ENCODE measurements at places on chromosomes 11 and 22.
A peak's percentile ranks its signal among the peaks of the same experiment; 100 is the strongest.

DNA sequence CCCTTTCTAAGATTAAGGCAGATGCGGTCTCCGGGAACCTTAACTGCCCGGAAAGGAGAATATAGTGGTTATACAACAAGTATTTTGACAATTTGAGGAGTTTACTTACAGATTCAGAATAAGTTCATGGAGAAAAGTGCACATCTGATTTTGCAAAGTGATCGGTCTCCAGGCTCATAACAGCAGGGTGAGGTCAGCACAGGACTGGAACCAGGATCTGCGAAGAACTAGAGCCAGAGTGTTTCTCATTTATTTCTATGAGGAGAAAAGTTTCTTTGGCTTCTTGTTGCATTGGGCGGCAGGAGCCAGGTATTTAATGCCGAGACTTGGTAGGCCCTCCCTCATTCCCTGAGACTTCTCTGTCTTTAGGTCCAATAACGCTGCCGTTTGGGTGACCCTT lies 3.7 kb downstream of the ADAMTS15 start:
- H3K36me3 ChIP-seq = no peaks in the 10 kb centered on the region
- DNase-seq = no peak
- H3K4me1 ChIP-seq = no peaks in the 10 kb centered on the region
- H3K4me3 ChIP-seq = no peak overlapping the region
- H3K27ac ChIP-seq = no peak overlapping the region

DNA sequence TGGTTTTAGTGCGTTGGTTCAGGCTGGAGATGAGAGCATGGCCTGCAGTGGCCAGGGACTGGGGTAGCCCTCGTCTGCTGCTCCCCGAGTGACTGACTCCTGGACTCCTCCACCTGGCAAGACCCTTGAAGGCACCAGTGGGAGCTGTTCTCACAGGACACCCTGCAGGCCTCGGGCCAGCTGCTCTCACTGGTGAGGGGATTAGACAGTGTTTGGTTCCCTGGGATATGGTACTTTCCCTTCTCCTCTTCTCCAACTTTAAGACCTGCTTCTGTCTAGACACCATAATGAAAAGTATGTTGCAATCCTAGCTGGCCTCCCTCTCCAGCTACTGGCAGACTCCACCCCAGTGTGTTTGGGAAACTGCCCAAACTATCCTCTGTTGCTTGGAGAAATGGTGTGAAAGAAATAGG lies 168.8 kb upstream of the CADM1 start:
- no peak overlapping the region for H3K27ac ChIP-seq
- no peaks in the 10 kb centered on the region for H3K36me3 ChIP-seq
- H3K27me3 ChIP-seq = no peaks in the 10 kb centered on the region
- H3K4me1 ChIP-seq = peaks cover 9% of the 10 kb centered on the region

DNA sequence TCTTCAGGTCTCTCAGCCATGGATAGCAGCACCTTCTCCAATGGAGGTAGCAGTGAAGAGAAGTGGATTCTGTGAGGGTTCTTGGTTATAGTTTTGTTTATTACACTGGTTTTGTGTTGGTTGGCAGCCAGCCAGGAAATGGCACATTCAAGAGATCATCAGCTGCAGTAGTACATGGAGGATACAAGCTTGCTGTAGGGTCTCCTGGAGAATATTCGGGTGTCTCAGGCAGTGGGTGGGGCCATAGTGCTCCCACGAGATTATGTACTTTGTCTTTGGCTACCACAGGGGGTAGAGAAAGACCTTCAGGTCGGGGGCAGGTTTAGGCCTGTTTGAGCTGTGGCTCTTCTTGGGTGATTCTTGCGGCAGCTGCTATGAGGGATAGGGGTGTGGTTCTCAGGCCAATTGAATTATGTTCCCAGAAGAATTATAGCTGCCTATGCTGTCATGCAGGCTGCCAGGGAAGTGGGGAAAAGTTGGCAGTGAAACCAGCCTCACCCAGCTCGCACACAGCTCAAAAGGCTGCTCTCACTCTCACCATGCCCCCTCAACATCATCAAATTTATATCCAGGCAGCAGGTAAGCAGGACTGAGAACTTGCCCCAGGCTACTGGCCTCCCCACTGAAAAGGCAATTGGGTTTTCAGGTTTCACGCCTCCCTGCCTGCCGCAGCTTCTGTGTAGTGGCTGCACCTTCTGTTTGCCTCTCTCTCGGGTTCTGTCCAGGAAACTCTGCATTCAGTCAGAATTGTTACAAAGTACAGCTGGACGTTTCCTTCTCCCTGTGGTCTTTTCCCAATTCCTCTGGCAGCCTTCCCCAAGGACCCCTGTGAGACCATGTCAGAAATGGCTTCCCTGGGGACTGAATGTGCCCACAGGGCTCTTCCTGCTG lies 435.5 kb downstream of the LUZP2 start:
- no peak overlapping the region for H3K4me3 ChIP-seq
- DNase-seq = no peak
- H3K4me1 ChIP-seq = no peaks in the 10 kb centered on the region
- no peaks in the 10 kb centered on the region for H3K36me3 ChIP-seq

DNA sequence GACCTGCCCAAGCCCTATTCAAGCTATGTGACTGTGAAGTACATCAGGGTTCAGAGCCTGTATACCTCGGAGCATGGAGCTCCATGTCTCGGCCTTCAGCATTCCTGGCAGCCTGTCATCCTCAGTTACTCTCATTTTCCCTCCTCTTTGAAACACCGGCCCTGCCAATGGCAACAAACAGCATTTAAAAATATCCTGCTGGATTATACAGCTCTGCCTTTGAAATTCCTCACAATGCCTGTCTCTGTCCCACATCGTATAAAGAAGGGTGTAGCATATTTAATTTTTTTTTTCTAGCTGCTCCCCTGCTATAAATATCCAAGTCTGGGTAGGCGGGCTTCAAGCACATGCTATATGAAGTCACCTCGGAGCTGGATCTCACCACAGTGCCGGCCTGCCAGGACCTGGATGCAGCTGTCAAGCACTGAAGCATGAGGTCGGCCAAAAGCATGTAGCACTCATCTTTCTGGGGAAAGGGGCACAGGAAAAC lies 11.8 kb downstream of the ABTB2 start:
- H3K36me3 ChIP-seq = no peaks in the 10 kb centered on the region
- no peaks in the 10 kb centered on the region for H3K27me3 ChIP-seq
- H3K4me3 ChIP-seq = no peak overlapping the region
- H3K4me1 ChIP-seq = peaks cover 22% of the 10 kb centered on the region
- no peak overlapping the region for H3K27ac ChIP-seq

DNA sequence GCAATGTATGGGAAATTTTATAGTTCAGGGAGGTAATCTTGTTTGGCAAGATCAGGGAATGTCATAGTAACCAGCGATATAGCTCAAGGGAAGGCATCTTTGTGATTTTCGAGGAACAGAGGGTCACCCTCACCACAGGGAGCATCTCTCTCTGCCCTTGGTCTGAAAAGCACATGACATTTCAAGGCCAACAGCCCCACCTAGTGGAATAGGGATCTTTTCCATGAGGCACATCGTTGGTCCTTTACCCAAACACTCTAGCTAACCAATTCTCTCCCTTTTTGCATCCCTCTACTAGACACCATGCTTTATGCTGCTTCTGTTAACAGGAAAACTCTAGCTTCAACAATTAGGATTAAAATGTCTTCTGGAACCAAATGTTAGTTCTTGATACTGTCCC lies 179.0 kb downstream of the GRM5 start:
- H3K36me3 ChIP-seq = no peaks in the 10 kb centered on the region
- no peak overlapping the region for H3K4me3 ChIP-seq
- no peaks in the 10 kb centered on the region for H3K4me1 ChIP-seq

DNA sequence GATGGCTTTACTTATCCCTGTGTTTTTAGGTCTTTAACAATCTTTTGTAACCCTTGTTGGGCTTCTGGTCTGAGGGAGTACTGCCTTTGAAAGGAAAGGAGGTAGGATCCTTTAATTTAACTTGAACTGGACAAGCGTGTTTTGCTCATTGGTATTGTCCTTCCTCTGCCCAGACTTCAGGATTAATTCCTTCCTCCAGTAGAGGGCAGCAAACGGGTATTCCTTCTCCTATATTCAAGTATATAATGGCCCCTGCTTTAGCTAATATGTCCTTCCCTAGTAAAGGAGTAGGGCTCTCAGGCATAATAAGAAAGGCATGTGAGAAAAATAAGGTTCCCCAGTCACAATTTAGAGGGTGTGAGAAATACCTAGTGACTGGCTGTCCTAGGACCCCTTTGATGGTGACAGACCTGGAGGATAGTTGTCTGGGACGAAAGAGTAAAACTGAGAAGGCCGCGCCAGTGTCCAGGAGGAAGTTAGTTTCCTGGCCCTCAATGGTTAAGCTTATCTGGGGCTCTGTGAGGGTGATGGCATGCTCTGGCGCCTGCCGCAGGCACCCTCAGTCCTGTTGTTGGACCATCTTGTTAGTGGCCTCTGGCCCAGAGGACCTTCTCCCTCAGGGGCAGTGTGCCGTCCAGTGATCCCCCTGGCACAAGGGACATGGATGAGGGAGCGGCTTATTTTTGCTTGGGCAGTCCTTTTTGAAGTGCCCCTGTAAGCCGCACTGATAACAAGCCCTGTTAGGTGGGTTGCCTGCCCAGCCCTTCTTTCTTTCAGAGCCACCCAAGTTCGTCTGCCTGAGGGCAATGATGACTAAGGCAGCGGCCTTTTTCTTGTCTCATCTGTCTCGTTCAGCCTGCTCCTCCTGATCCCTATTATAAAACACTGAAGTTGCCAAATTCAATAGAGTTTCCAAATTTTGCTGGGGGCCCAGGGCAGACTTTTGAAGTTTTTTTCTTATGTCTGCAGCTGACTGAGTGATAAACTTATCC lies 51.8 kb downstream of the C11orf71 start:
- peak; percentile 50 for DNase-seq
- no peaks in the 10 kb centered on the region for H3K27me3 ChIP-seq
- peaks cover 7% of the 10 kb centered on the region for H3K4me1 ChIP-seq
- H3K36me3 ChIP-seq = no peaks in the 10 kb centered on the region
- H3K4me3 ChIP-seq = no peak overlapping the region
- no peak overlapping the region for H3K27ac ChIP-seq

DNA sequence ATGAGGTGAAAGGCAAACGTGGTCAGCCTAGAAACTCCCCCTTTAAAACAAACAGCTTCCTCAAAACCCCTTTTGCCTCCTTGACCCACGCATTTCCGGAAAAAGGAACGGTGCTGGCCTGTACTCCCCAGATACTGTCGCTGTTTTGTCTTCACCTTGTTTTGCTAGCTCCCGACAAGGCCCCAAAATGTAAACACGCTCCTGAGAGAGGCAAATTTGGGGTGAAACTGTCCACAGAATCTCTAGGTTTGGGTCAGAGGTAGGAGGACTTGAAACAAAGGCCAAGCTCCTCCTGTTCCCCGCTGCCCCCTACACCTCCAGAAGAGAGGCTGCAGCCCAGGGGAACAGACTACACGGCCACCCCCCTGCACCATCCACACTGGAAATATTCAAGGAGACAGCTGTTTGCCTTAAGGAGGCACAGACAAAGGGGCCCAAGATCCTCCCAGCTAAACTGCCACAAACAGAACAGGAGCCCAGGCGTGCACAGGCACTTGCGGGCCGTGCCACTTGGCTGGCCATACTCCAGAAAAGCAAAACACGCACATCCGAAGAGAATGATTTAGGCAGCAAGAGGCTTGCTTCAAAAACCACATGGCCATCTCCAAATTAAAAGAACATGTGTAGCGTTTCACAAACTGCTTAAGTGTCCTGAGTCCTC lies 160.5 kb upstream of the GRK3 start:
- peaks cover 44% of the 10 kb centered on the region for H3K4me1 ChIP-seq
- H3K4me3 ChIP-seq = peak overlapping the region; percentile 86
- no peak for DNase-seq

GRCh38 chr11:128735935-128736605 lies 42.2 kb downstream of the FLI1 start:
- peaks cover 99% of the 10 kb centered on the region for H3K4me1 ChIP-seq
- no peak for DNase-seq
- H3K36me3 ChIP-seq = no peaks in the 10 kb centered on the region

GRCh38 chr11:122807731-122808477 lies 30.4 kb upstream of the CRTAM start:
- no peak overlapping the region for H3K4me3 ChIP-seq
- DNase-seq = no peak
- H3K27ac ChIP-seq = no peak overlapping the region
- H3K27me3 ChIP-seq = no peaks in the 10 kb centered on the region
- no peaks in the 10 kb centered on the region for H3K4me1 ChIP-seq
- H3K36me3 ChIP-seq = peaks cover 88% of the 10 kb centered on the region

DNA sequence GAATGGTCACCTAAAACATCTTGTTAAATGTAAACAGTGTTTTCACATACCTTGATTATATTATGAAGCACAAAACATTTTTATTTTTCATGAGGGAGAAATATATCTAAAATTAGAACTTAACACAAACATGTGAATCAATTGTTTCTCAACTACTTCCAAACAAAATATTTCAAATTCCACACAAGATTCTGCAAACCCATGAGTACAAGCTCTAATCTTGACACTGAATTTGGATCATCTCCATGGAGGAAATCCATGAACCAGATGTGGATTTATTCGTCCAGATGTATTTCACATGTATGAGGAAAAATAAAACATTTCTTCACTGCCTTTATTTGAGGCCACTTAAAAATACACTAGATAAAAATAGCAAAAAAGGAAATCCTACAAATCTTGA lies 184.2 kb downstream of the SBF2 start:
- H3K27me3 ChIP-seq = no peaks in the 10 kb centered on the region
- DNase-seq = no peak
- H3K27ac ChIP-seq = no peak overlapping the region
- no peaks in the 10 kb centered on the region for H3K36me3 ChIP-seq
- no peak overlapping the region for H3K4me3 ChIP-seq

DNA sequence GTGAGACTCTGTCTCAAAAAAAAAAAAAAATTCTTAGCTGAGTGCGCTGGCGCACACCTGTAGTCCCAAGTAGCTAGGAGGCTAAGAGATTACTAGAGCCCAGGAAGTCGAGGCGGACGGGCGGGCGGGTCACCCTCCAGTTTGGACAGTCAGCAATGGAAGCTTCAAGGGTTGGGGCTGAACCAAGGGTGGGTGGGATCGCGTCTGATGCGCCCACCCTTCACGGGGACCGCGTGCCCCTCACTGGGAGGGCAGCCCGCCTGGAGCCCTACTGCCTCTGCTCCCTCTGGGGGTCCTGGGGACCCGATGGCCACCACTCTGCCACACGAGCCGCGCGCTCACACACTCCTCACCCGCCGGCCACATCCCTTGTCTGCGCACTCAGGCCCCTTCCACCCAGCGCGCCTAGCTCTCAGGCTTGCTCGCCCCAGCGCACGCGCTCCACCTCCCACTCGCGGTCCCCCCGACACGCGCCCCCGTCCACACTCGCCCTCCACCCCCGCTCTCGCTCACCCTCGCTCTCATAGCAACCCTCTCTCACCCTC lies 494 bp downstream of the CHID1 start:
- H3K36me3 ChIP-seq = no peaks in the 10 kb centered on the region
- no peaks in the 10 kb centered on the region for H3K27me3 ChIP-seq
- peaks cover 15% of the 10 kb centered on the region for H3K4me1 ChIP-seq
- no peak for DNase-seq
- H3K27ac ChIP-seq = no peak overlapping the region
- H3K4me3 ChIP-seq = peak overlapping the region; percentile 53

DNA sequence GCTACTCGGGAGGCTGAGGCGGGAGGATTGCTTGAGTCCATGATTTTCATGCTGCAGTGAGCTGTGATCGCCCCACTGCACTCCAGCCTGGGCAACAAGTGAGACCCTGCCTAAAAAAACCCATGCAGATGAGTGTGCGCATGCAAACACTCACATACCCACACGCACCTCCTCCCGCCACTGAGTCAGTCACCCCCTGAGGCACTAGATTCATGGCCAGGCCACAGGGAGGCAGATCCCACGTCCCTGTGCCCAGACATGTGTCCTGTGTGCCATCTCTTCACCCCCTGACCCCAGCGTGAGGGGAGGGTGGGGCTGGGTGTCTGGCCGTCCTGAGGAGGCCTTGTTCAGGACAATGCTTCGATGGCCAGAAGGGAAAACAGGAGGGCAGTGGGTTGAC lies 15.5 kb downstream of the RELT start:
- H3K4me3 ChIP-seq = no peak overlapping the region
- H3K36me3 ChIP-seq = peaks cover 79% of the 10 kb centered on the region
- H3K4me1 ChIP-seq = peaks cover 49% of the 10 kb centered on the region

Data from CD14-positive monocyte (primary cell).